ENCODE measurements at places on chromosomes 3 and 15.

DNA sequence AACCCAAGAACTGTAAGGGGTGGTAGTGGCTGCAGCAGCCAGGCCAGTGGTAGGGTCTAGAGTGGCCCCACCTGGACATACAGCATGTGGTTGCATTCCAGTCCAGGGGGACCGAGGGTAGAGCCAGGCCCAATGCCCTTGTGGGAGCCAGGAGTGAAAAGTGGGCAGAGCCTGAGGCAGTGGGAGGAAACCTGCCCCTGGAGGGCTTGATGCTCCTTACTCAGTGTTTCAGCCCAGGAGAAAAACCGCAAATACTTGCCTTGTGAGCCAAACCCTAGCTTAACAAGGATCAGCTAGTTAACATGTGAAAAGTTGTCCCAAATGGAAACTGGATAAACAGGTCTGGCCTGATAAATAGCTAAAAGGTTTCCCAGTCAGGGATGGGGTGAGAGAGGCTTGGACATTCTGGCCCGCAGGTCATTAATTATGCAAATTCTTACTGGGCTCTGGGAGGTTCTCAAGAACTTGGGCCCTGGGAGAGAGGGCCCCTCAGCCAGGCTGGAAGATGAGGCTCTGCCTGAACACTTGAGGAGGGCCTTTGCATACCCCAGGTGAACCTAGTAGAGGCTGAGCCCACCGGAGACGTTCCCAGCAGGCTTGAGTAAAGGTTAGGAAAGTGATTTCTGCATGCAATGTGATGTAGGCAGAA is 222.1 kb downstream of the THSD4 start:
- no peak for DNase-seq

GRCh38 chr15:85832394-85832793 is 37.7 kb upstream of the KLHL25 start:
- no peak for DNase-seq

- no peak for DNase-seq
Observed at GRCh38 chr3:105799286-105799685, 69.5 kb downstream of the CBLB start.

- DNase-seq, result no peak
Observed at GRCh38 chr3:46496746-46497555, 825 bp upstream of the RTP3 start.

GRCh38 chr15:101499863-101500713 is 10.6 kb upstream of the PCSK6 start:
- DNase-seq, result peak; percentile 68

- DNase-seq, result no peak
Observed at GRCh38 chr3:18236726-18237125, 188.4 kb downstream of the SATB1 start.

- no peak for DNase-seq
Observed at GRCh38 chr15:70340494-70340870, 242.8 kb upstream of the TLE3 start.

DNA sequence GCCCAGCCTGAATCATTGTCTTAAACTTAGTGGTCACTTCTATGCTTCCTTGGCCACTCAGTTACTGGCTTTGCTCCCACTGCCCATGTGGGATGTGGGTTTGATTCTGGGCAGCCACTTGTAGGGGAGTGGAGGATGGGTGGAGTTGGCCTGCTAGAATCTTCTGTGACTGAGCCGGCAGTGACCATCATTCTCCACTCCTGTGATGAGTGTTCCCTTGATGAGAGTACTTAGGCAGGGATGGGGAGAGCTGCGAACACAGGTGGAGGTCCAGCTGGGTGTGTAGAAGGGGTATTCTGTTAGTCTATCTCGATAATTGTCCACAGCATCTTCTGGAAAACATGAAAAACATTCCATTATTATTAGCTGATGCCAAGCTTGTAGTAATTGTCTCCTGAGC is 8.0 kb downstream of the TM6SF1 start:
- no peak for DNase-seq

Measured in NCI-H524 treated with DMSO at 0.1 percent for 48 hours (cell line).